ENCODE measurements at places on chromosomes 5 and 9. TPM values are rescaled to one million over a fixed set of nuclear protein-coding genes. Genes with fewer than 3 reads are reported as not detected.

Gene TEK
- 0.16 TPM for total RNA-seq

Gene PGM5
- total RNA-seq: 0.45 TPM

DNA sequence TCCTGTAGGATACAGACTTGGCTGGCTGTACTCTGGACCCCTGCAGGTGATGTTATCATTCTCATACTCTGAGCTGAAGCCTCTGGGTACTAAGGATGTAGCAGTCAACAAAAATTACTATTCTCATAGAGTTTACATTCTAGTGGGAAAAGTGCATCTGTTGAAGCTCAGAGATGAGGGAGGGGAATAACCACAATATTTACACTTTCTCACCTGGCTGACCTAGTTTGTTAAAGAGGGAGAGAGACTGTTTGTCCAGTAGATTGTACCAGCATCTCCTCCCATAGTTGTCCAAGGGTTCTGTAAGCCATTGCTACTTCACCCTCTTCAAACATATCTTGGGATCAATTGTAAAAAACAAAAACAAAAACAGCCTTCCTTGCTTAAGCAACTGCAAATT is 33.8 kb upstream of the CHD1 start:
- H3K4me1 ChIP-seq: peaks cover 29% of the 10 kb centered on the region
- H3K4me3 ChIP-seq: no peak overlapping the region
- no peaks in the 10 kb centered on the region for H3K27me3 ChIP-seq
- no peak overlapping the region for H3K27ac ChIP-seq
- DNase-seq: no peak
- H3K36me3 ChIP-seq: no peaks in the 10 kb centered on the region

DNA sequence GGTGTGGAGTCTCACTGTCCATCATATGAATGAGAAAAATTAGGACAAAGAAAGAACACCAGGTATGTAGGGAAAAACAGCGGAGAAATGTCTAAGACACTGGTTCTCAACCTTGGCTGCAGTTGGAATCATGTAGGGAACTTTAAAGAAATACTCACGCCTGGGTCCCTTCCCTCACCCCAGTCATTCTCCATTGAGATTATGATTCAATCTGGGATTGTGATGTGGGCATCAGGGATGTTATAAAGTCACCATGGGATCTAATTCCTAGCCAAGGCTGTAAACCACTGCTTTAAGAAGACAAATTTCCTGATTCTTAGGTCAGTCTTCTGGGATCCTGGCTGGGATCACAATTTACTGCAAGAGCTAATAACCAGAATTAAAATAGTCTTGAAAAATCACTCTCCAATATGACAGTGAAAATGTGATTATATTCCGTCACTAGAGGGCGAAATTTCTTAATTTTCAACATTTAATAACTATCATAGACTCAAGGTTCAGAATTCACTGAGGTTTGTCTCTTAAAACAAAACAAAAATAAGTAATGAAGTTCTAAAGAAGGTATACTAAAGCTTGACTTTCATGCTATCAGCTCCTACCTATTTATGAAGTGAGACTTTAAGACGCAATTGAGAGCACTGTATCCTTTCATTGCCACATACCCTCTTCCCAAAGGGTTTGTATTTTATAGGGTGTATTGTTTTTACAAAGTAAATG is 60.5 kb downstream of the GLDC start:
- no peak overlapping the region for H3K27ac ChIP-seq
- no peaks in the 10 kb centered on the region for H3K36me3 ChIP-seq
- DNase-seq: no peak
- no peaks in the 10 kb centered on the region for H3K4me1 ChIP-seq
- no peak overlapping the region for H3K4me3 ChIP-seq

DNA sequence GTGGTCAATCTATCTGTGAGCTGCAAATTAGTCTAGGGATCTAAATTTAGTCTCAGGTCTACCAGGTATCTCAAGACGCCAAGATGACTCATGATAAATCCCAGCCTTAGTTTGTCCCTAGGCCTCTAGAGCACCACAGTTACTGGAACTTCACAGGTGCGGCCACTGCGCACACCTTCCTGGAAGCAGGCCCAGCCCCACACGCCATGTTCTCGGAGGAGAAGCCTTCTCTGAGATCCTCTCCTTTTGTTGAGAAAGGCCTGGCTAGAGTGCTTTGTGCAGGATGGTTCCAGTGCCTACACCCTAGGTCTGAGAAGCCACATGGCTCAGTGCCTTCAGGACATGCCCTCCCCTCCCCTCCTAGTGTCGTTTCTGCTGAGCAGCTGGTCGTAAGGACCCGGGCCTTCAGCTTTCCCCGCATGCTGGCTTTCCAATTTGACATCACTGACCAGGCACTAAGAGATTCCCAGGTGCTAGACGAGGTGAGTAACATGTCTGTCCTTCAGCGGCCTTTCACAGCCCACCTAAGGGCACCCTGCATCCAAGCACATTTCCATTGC is 51.9 kb downstream of the IPPK start:
- no peak for DNase-seq
- H3K27me3 ChIP-seq: no peaks in the 10 kb centered on the region
- no peak overlapping the region for H3K4me3 ChIP-seq
- H3K4me1 ChIP-seq: peaks cover 3% of the 10 kb centered on the region

Gene IL33
- total RNA-seq: 0.09 TPM

DNA sequence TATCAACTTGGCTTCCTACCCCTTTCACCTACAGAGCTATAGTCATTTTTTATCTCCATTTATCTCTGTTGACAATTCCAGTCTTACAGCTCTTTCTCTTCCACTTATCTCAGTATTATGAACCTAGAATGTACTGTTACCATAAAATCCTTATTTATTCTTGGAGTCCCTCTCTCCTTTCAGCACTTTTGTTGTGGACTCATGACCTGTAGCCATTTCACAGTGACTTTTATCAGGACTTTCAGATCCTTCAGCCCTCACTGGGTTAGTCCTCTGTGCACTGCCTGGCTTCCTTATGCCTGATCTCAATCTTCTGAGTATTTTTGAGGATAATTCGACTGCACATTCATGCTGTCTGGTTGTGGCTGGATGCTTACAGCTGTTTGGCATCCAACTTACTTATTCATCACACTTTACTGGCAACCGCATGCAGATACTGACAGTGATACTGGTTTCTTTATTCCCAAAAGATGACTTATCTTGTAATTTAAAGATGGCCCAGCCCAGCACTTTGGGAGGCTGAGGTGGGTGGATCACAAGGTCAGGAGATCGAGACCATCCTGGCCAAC is 293.3 kb downstream of the MAN2A1 start:
- H3K4me3 ChIP-seq: no peak overlapping the region
- DNase-seq: no peak
- no peak overlapping the region for H3K27ac ChIP-seq
- no peaks in the 10 kb centered on the region for H3K27me3 ChIP-seq
- H3K4me1 ChIP-seq: no peaks in the 10 kb centered on the region
- H3K36me3 ChIP-seq: no peaks in the 10 kb centered on the region

Data from K562 (cell line).